ENCODE measurements at places on chromosomes 13 and 19.

- no peak for DNase-seq
- H3K4me3 ChIP-seq, result no peak overlapping the region
- H3K36me3 ChIP-seq, result no peaks in the 10 kb centered on the region
- H3K27me3 ChIP-seq, result no peaks in the 10 kb centered on the region
- H3K27ac ChIP-seq, result no peak overlapping the region
- H3K4me1 ChIP-seq, result no peaks in the 10 kb centered on the region
Observed at GRCh38 chr19:16019691-16020448, 56.4 kb upstream of the TPM4 start.

DNA sequence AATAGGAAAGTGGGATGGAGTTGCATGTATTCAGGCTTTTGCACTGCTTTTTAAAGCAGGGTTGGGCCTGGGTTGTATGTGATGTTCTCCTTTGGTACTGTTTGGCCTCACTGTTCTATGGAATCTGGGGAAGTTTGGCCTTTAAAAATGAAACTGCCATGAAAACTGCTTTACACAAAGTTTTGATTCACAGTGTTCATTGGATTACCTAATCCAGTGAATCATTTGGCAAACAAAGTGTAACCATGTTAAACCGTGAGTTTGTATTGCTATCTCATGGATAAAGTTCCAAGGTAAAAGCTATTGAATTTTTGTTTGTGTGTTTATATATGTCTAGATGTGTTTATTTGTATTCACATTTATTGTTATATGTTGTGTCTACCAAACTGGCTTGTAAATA, 1658.6 kb downstream of the OLFM4 start:
- no peak for DNase-seq
- H3K27me3 ChIP-seq, result no peaks in the 10 kb centered on the region
- no peak overlapping the region for H3K27ac ChIP-seq
- H3K4me1 ChIP-seq, result no peaks in the 10 kb centered on the region
- H3K4me3 ChIP-seq, result no peak overlapping the region

GRCh38 chr13:39931505-39931904, 276.0 kb downstream of the COG6 start:
- no peak for DNase-seq
- no peak overlapping the region for H3K4me3 ChIP-seq
- H3K4me1 ChIP-seq, result no peaks in the 10 kb centered on the region
- H3K27ac ChIP-seq, result no peak overlapping the region
- H3K36me3 ChIP-seq, result no peaks in the 10 kb centered on the region

DNA sequence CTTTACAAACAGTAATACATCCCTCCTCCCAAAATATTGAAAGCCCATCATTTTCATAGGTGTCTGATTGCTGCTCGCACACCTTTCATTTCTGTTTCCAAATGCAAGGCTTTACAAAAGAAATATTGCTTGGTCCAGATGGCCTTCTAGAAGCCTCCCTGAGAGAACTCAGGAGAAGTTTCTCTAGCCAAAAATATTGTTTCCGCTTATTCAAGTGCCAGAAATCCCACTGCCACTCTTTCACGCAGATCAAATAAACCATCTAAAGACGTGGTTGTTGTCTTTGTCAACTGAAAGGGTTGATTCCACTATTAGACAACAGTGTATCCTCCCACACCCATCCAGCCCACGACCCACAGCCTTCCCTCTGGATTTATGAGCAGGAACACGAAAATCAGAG, 96.2 kb downstream of the ZIC5 start:
- no peak overlapping the region for H3K27ac ChIP-seq
- no peak for DNase-seq
- H3K36me3 ChIP-seq, result no peaks in the 10 kb centered on the region
- no peaks in the 10 kb centered on the region for H3K27me3 ChIP-seq
- no peak overlapping the region for H3K4me3 ChIP-seq
- no peaks in the 10 kb centered on the region for H3K4me1 ChIP-seq

DNA sequence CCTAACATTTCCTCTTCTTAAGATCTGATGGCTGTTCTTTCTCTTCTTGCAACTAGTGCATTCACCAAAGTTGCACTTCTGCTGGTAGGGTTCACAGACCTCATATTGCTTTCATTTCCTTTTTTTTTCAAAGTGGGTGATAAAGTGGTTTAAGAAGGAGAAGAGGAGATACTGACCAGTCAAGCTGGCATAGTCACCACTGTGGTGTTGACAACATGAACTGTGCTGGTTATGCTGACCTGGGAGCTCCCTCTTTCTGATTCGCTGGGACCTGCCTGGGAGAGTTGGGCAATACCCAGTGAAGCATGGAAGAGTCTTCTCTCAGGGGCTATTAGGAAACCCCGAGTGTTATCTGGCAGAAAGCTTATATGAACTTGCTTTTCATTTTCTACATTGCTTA, 222.9 kb downstream of the SLITRK5 start:
- H3K4me3 ChIP-seq, result no peak overlapping the region
- no peaks in the 10 kb centered on the region for H3K36me3 ChIP-seq
- H3K27ac ChIP-seq, result no peak overlapping the region
- H3K4me1 ChIP-seq, result no peaks in the 10 kb centered on the region
- H3K27me3 ChIP-seq, result no peaks in the 10 kb centered on the region

GRCh38 chr19:55669418-55670279, 5.4 kb upstream of the EPN1 start:
- H3K36me3 ChIP-seq, result peaks cover 96% of the 10 kb centered on the region
- H3K27me3 ChIP-seq, result no peaks in the 10 kb centered on the region
- peaks cover 57% of the 10 kb centered on the region for H3K4me1 ChIP-seq
- no peak overlapping the region for H3K27ac ChIP-seq

All from esophagus squamous epithelium (tissue), 5 donors.